ENCODE measurements at places on chromosomes 7 and 10.

GRCh38 chr10:130546841-130547240 is 410.6 kb downstream of the GLRX3 start:
- DNase-seq = no peak

DNA sequence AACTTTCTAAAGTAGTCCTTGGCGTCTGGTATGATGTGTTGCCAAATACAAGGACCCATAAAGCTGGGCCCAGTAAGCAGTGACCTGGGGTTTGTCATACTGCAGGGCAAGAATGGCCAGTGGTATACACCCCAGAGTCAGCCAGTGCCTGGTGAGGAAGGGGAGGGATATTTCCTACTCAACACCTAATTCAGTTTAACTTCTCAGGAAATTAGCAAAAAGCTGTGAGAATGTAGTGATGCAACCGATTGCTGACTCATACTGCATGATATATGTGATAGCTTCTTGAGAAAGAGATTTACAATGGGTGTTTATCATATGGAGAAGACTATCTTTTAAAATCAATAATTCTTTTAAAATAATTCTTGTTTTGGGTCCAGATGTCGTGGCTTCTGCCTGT is 889.3 kb upstream of the CELF2 start:
- DNase-seq = no peak

DNA sequence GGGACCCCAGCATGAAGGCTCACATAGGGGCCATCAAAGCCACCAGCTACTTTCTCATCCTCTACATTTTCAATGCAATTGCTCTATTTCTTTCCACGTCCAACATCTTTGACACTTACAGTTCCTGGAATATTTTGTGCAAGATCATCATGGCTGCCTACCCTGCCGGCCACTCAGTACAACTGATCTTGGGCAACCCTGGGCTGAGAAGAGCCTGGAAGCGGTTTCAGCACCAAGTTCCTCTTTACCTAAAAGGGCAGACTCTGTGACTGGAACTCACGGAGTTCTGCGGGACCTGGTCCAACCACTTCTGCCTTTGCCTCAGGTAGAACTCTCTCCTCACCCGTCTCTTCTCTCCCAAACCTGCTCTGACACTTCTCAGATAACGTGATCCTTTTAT is 945 bp downstream of the TAS2R40 start:
- no peak for DNase-seq

- no peak for DNase-seq
Measured at GRCh38 chr10:65670087-65670486, 1255.7 kb upstream of the LRRTM3 start.

GRCh38 chr10:36440539-36440938 is 684.9 kb upstream of the ANKRD30A start:
- DNase-seq = no peak

- no peak for DNase-seq
Measured at GRCh38 chr10:1074052-1074747, 18.0 kb downstream of the WDR37 start.

GRCh38 chr7:55140941-55141278 is 122.1 kb downstream of the EGFR start:
- no peak for DNase-seq

DNA sequence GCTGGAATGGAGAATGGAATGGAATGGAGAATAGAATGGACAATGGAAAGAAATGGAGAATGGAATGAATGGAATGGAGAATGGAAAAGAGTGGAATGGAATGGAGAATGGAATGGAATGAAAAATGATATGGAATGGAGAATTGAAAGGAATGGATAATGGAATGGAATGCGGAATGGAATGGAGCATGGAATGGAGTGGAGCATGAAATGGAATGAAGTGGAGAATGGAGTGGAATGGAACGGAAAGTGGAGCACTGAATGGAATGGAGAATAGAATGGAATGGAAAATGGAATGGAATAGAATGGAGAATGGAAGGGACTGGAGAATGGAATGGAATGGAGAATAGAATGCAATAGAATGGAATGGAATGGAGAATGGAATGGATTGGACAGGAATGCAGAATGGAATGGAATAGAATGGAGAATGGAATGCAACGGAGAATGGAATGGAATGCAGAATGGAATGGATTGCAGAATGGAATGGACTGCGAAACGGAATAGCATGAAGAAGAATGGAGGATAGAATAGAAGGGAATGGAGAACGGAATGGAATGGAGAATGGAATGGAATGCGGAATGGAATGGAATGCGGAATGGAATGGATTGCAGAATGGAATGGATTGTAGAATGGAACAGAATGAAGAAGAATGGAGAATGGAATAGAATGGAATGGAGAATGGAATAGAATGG is 89.4 kb downstream of the NSUN6 start:
- no peak for DNase-seq

DNA sequence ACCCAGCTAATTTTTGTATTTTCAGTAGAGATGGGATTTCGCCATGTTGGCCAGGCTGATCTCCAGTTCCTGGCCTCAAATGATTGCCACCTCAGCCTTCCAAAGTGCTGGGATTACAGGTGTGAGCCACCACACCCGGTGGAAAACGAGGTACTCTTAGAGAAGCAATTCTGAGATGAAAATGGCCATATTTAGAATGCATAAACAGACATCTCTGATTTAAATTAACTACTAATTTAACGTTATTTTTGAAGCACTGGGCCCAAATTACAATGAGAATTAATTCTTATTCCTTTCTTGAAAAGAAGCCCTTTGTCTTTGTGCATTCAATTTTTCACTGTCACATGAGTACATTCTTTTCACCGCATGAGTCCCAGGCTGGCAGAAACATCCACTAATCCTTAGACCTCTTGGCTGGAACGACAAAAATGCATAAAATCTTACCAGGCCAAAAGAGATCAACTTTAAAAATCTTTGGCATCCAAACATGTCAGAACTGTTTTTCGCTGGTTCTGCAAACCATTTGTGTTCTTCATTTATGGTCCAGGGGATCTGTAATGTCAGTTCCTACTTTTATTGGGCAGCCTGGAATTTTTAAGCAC is 60.1 kb upstream of the CAPZA2 start:
- DNase-seq = no peak

DNA sequence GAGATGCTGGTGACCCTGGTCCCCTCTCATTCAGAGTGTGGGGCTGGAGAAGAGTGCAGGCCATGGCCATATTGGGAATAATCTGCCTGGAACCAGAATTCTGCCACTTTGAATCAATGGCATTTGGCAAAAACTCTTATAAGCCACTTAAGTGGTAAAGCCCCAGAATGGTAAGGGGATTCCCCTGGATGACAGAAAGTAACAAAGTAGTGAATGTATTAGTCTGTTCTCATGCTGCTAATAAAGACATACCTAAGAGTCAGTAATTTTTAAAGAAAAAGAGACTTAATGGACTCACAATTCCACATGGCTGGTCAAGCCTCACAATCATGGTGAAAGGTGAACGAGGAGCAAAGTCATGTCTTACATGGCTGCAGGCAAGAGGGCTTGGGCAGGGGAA is 248.6 kb downstream of the SH2D4B start:
- no peak for DNase-seq

GRCh38 chr7:26348234-26348851 is 56.7 kb downstream of the SNX10 start:
- DNase-seq = no peak

GRCh38 chr7:112533591-112533990 is 52.8 kb downstream of the LSMEM1 start:
- DNase-seq = no peak
